Fibroblast of the aortic adventitia (primary cell): ENCODE measurements at places on chromosomes 3 and 15. TPM values are rescaled to one million over a fixed set of nuclear protein-coding genes. Genes with fewer than 3 reads are reported as not detected.

The CELF6 gene
- 0.18 and 1.6 TPM in 2 replicates for total RNA-seq

The WDR48 gene
- 30.1 and 41.3 TPM in 2 replicates for total RNA-seq

GRCh38 chr3:49339581-49339940 lies 292 bp downstream of the USP4 start:
- DNase-seq = no peak

- DNase-seq = peak; percentile 34
Measured at GRCh38 chr3:32569540-32570420, 878 bp downstream of the DYNC1LI1 start.

The KCNH8 gene
- total RNA-seq = not detected in 2 replicates

The EFHB gene
- total RNA-seq = 0.27 and 1.1 TPM in 2 replicates

GRCh38 chr3:14875411-14876175 lies 56.8 kb downstream of the FGD5 start:
- no peak for DNase-seq
